IMR-90 (cell line): ENCODE measurements at places on chromosomes 1 and 21. TPM values are rescaled to one million over a fixed set of nuclear protein-coding genes. Genes with fewer than 3 reads are reported as not detected.
A peak's percentile ranks its signal among the peaks of the same experiment; 100 is the strongest.

The FMO5 gene
- 0.36 and 0.83 TPM in 2 replicates for total RNA-seq

The RIMS3 gene
- total RNA-seq = 0.28 and 0.36 TPM in 2 replicates

The LY9 gene
- total RNA-seq = not detected in 2 replicates

DNA sequence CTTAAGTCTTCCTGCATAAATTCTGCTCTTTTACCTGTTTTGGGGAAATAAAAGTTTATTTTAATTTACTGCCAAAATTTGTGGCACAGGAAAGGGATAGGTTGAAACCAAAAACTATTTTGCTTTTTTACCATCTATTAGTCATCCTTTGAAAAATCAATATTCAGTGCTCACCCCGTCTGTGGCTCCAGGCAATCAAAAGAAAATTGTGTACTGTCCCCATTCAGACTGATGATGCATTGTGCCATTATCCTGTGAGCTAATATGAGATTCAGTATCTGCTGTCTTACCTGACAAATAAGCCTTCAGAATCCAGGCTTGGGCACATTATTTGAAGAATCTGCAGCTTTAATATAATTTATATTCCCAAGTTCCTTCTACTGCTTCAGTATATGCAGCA lies 650.7 kb downstream of the KIF26B start:
- no peak overlapping the region for H3K4me3 ChIP-seq
- DNase-seq = no peak
- H3K4me1 ChIP-seq = peaks cover 5% of the 10 kb centered on the region
- no peaks in the 10 kb centered on the region for H3K36me3 ChIP-seq
- no peak overlapping the region for H3K27ac ChIP-seq
- no peaks in the 10 kb centered on the region for H3K27me3 ChIP-seq

- no peaks in the 10 kb centered on the region for H3K27me3 ChIP-seq
- no peak overlapping the region for H3K27ac ChIP-seq
- H3K4me1 ChIP-seq = no peaks in the 10 kb centered on the region
These were observed 296.0 kb downstream of the TBX15 start for GRCh38 chr1:118692143-118692542.

DNA sequence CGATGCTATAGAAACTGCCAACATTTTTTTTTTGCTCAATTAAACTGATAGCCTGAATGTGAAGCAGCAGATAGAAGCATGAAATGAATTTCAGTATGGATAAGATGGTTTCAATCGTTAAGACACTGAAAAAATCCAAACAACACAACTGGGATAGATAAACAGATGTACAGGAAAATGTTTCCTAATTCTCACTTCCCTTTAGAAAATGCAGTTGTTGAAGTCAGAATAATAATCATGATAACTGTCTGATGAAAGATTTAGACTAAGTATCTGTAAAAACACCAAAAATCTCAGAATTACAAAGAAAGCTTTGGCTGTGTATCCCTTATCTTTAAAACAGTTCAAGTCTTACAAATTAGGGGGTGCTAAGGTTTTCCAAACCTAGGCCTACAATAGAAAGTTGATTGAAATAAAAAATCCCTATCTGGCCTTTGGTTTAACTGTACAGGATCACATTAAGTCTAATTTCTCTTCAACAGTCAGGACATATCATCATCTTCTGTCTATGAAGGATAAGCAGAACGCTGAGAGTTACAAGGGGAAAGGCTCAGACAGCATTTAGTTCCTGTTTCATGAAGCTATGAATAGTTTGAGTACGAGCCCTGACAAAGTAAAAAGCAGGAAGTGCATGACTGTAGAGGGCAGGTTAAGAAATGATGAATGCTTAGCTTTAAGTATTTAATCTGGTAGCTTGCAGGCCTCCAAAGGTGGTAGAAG lies 203.2 kb downstream of the APP start:
- H3K4me1 ChIP-seq = peaks cover 5% of the 10 kb centered on the region; the same call in 1 of the 2 replicates
- H3K27ac ChIP-seq = no peak overlapping the region
- DNase-seq = no peak
- H3K27me3 ChIP-seq = no peaks in the 10 kb centered on the region
- H3K36me3 ChIP-seq = peaks cover 12% of the 10 kb centered on the region

DNA sequence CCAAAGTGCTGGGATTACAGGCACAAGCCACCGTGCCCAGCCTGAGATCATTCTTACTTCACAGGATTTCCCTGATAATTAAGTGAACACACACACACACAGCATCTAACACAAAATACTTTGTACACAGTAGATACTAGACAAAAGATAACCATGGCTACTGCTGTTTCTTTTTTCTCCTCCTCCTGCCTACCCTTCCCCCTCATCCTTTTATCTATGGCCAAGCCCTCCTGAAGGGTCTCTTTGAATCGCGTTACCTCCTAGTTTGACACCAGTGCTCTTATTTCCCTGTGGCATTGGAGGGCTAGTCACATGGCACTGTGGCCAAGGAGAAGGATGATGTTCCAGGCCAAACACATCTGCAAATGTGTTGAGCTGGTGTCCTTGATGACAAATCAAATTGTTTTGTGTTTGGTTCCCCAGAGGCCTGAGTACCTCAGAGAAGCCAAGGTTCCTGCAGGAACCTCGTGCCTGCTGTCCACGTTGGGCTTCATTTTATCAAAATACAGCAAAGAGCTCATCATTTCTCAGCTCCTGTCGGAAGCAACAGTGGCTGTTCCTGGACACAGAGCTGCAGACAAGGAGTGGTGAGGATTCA lies 20.6 kb downstream of the NDUFS5 start:
- H3K27me3 ChIP-seq = no peaks in the 10 kb centered on the region
- no peak overlapping the region for H3K4me3 ChIP-seq
- H3K36me3 ChIP-seq = peaks cover 18% of the 10 kb centered on the region

DNA sequence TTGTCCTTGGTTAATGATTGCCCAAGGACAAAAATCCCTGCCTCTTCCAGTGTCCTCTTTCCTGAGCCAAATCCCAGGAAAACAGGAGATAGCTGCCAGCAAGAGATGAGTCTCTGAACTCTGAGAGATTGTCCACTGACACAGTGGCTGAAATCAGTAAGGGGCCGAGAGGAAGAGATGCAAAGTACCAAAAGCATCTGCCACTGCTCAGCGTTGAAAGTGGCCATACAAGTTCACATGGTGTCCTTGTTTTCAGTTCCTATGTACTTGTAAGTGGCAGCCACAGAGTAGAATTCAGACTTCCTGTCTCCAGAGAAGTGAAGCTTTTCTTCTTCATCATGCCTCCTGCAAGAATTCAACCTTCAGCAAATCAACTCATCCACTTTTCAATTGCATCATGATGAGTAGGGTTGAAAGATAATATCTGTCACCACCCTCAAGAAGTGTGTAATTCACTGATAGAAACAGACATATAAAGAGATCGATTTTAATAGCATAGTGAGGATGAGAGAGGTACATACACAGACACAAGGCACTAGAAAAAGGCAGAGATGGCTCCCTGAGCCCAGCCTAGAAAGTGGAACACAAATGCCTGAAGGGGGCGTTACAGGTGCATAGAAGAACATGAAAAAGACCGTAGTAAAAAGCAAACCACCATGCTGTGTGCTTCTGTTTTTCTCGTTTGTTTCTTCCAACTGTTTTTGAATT lies 185.8 kb downstream of the MRPL39 start:
- DNase-seq = peak; percentile 68
- H3K27ac ChIP-seq = no peak overlapping the region
- no peak overlapping the region for H3K4me3 ChIP-seq
- no peaks in the 10 kb centered on the region for H3K4me1 ChIP-seq
- H3K27me3 ChIP-seq = peaks cover 4% of the 10 kb centered on the region

- no peak overlapping the region for H3K4me3 ChIP-seq
- H3K27me3 ChIP-seq = no peaks in the 10 kb centered on the region
- H3K27ac ChIP-seq = no peak overlapping the region
- peaks cover 4% of the 10 kb centered on the region for H3K4me1 ChIP-seq
- H3K36me3 ChIP-seq = peaks cover 20% of the 10 kb centered on the region
These were observed 9.3 kb downstream of the SLC19A1 start for GRCh38 chr21:45532826-45533360.

DNA sequence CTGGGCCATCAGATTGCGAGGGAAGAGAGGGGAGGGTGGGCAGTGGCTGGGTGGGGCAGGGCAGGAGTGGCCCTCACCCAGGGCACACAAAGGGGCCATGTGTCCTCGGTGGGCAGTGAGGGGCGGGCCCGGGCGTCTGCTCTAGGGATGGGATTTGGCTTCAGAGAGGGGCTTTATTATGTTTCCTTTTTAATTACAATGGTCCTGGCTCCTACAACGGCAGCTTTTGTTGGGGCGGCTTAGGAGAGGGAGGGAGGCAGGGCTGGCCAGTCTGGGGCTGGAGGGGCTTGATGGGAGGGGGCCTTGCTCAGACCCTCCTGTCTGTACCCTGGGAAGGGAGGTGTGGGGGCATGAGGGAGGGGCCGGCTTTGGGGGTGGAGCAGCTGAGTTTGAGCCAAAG lies 102.8 kb upstream of the WNT4 start:
- no peak overlapping the region for H3K27ac ChIP-seq
- no peak overlapping the region for H3K4me3 ChIP-seq

GRCh38 chr1:222375701-222376100 lies 172.2 kb downstream of the HHIPL2 start:
- H3K4me1 ChIP-seq = peaks cover 29% of the 10 kb centered on the region
- H3K27me3 ChIP-seq = no peaks in the 10 kb centered on the region
- H3K4me3 ChIP-seq = no peak overlapping the region
- peak; percentile 49 for DNase-seq

DNA sequence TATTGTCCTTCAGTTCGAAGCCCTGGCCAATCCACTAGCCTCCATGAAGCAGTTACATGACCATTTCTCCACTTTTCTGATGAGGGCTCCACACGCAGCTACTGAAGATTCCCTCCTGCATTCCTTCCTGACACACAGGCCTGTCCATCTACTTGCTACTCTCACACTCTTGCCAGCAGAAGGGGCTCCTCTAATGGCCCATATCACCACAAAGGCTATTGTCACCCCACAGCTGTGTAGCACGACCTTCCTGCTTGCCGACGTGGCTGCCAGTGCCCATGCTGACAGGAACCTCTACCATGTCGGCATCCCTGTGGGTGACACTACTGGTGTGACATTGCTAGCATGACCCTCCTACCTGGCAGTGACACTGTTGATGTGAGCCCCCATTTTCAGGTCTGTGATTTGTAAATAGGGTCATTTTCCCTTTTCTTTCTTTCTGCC lies 1528.6 kb upstream of the TPTE start:
- no peaks in the 10 kb centered on the region for H3K27me3 ChIP-seq
- H3K27ac ChIP-seq = no peak overlapping the region
- no peaks in the 10 kb centered on the region for H3K36me3 ChIP-seq
- no peaks in the 10 kb centered on the region for H3K4me1 ChIP-seq

DNA sequence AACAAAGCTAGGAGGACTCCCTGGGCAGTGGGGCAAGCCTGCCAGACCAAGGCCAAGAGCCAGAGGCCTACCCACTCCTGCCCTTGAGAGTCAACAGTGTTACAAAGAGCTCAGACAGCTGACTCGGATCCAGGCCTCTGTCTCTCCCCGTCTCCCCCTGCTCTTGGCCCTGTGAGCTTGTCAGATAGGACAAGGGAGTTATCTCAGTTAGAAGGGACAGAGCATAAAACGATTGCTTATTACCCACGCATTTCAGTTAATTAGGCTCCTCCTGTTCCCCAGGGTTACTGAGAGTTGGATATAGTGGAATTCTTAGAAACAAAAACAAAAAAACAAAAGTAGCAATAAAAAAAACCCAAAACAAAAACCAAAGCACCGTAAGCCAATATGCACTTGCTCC lies 1.3 kb downstream of the SLC41A1 start:
- peak overlapping the region; percentile 63 for H3K4me3 ChIP-seq
- peaks cover 6% of the 10 kb centered on the region; the same call in 1 of the 2 replicates for H3K4me1 ChIP-seq
- DNase-seq = no peak
- H3K27me3 ChIP-seq = no peaks in the 10 kb centered on the region
- H3K36me3 ChIP-seq = peaks cover 20% of the 10 kb centered on the region
